ENCODE measurements at places on chromosomes 13 and 19. TPM values are rescaled to one million over a fixed set of nuclear protein-coding genes. Genes with fewer than 3 reads are reported as not detected.

ZNF98 gene
- 1.9 TPM for polyA plus RNA-seq

GJA3 gene
- 2.6 TPM for polyA plus RNA-seq

NLRP5 gene
- polyA plus RNA-seq, result not detected

CEACAM8 gene
- 0.20 TPM for polyA plus RNA-seq

GRCh38 chr19:1917926-1918325 lies 12.7 kb downstream of the ADAT3 start:
- DNase-seq, result no peak

DNA sequence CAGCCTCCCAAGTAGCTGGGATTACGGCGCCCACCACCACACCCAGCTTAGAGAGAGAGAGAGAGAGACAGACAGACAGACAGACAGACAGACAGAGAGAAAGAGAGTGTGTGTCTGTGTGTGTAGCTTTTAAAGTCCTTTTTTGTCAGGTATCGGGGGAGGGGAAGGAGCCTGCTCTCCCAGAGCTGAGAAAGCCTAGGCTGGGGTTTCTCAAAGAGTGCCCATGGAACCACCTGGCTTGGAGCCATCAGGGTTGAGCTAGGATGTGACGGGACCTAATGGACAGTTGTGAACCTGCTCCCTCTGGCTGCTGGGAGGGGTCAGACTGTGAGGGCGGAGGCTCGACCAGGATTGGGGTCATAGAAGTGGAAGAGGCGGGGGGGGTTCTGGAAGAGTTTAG lies 16.6 kb downstream of the RFX1 start:
- DNase-seq, result no peak

- DNase-seq, result no peak
Observed at GRCh38 chr19:42165146-42165545, 32.9 kb upstream of the POU2F2 start.

- DNase-seq, result no peak
Observed at GRCh38 chr19:38319421-38320258, at the start of gene KCNK6. KCNK6 (plus strand) TSS chr19:38319845; CDS start chr19:38319951, 106 bp downstream.

Measured in muscle of back (tissue), 13 donors.